Stomach (tissue), 19 donors: ENCODE measurements at places on chromosomes 1 and 21. TPM values are rescaled to one million over a fixed set of nuclear protein-coding genes. Genes with fewer than 3 reads are reported as not detected.

PRKACB gene
- 29.3 TPM for total RNA-seq

DNA sequence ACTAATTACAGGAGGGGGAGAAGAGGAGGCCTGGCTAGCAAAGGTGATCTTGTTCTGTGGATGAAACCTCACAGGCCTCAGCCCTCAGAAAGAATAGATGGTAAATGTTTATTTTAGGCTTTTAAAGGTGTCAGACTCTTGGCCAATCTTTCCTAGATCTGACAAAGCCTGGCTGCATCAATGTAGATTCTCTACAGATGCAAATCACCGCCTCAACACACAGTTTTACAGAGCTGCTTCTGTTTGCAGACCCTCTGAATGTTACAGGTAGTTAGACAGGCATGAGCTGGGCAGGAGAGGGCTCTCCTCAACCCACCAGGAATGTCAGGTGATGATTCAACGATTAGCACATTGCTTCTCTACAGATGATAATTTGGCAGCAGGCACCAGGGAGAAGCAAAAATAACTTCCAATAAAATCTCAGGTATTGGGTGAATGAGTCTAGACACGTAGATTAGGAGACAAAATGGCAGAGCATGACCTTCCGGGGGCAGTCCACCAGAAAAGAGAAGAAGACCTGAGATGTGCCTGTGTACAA is 105.4 kb upstream of the VANGL1 start:
- no peaks in the 10 kb centered on the region for H3K36me3 ChIP-seq
- no peak for DNase-seq
- H3K4me3 ChIP-seq = no peak overlapping the region
- no peaks in the 10 kb centered on the region for H3K27me3 ChIP-seq

GRCh38 chr1:17671314-17671705 is 83.8 kb upstream of the ACTL8 start:
- peaks cover 33% of the 10 kb centered on the region for H3K4me1 ChIP-seq
- no peaks in the 10 kb centered on the region for H3K27me3 ChIP-seq
- no peak for DNase-seq

GRCh38 chr1:243748706-243749283 is 101.2 kb downstream of the AKT3 start:
- DNase-seq = peak; percentile 88
- H3K27me3 ChIP-seq = no peaks in the 10 kb centered on the region
- peaks cover 15% of the 10 kb centered on the region for H3K4me1 ChIP-seq
- no peak overlapping the region for H3K27ac ChIP-seq
- H3K36me3 ChIP-seq = no peaks in the 10 kb centered on the region
